ENCODE measurements at places on chromosomes 12 and 14.

- DNase-seq: no peak
Observed at GRCh38 chr14:105881021-105881930, 354.9 kb downstream of the TMEM121 start.

- DNase-seq: no peak
Observed at GRCh38 chr12:103829092-103829491, 11.9 kb downstream of the NT5DC3 start.

GRCh38 chr12:49276304-49277290 lies 11.7 kb downstream of the TUBA1C start:
- no peak for DNase-seq

GRCh38 chr14:69873877-69874780 lies 5.1 kb upstream of the SMOC1 start:
- DNase-seq: no peak

- no peak for DNase-seq
Observed at GRCh38 chr12:40647651-40648050, 44.6 kb upstream of the CNTN1 start.

DNA sequence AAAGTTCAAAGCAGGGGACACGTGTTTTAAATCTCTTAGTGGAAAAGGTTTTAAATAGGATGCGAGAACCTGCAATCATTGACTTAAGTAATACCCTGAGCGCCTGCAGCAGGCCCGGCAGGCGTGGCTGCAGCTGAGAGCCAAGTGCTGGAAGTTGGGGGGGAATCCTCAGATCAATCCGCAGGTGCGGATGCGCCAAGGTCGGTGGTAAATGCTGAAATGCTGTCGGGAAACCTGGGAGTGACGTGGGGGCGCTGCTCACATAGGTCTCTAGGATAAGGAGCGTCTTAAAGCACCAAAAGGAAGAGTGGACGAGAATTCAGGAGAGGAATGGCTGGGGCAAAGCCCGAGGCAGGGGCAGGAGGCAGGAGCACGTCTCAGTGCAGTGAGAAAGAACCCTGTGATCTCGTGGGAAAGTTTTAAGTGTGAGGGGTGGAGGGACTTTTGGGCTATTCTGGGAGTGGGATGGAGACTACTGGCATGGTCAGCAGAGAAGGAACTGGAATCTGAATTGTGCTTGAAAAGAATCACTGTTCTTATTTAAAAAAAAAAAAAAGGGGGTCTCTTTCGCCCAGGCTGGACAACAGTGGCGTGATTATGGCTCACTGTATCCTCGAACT lies 883 bp upstream of the CDCA4 start:
- DNase-seq: peak; percentile 73

DNA sequence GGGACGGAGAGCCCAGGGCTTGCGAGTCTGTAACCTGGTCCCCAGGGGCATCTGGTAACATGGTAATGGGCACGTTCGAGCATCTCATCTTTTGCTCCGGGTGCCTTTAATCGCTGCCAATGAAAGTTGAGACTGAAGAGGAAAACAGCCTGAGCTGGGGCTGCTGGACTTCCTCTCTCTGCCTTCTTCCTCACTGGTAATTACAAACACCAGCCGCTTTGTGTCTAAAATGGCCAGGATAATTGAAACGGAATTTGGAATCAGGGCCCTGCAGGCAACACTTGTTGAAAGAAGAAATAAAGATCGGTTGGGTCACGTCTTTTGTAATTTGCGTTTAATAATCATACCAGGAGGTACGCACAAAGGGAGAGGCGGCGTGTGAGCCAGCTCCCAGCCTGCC lies 51.5 kb upstream of the GPATCH2L start:
- DNase-seq: no peak

GRCh38 chr14:101982621-101983020 lies 18.2 kb downstream of the DYNC1H1 start:
- no peak for DNase-seq

DNA sequence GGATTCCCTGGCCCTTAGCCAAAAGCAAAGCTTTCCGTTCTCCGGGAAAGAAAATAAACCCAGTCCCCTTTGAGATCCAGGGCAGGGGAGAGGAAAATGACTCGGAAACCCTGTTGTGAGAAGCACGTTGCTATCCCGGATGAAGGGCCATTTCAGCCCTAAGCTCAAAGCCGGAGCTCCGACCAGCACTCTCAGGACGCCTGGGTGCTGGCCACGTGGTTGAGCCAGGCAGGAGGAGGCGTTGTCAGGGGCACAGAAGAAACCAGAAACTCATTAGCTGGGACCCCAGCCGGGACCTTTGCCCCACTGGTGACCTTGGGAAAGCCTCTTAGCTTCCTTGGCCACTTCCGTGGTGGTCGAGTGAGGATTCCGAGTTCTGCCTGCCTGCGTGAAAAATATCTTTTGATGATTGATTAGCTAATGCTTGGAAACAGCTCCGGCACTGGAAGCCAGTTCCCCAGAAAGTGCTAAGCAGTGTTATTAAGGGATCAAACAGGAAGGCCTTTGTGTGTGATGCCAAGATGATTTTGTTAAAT lies 57.6 kb upstream of the FZD10 start:
- peak; percentile 89 for DNase-seq

DNA sequence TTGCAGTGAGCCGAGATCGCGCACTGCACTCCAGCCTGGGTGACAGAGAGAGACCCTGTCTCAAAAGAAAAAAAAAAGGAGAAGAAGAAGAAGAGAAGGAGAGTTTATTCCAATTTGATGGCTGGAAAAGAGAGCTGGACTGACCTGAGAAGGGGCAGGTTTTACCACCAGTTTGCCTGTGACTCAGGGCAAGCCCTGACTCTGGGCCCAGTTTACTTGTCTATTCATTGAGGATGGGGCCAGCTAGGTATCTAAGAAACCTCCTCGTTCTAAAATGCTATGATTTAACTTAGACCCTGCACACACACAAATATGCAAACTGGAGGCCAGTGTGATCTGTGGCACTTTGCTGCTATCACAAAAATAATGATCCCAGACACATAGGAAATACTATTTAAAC lies 155.0 kb downstream of the FOXN3 start:
- DNase-seq: no peak

DNA sequence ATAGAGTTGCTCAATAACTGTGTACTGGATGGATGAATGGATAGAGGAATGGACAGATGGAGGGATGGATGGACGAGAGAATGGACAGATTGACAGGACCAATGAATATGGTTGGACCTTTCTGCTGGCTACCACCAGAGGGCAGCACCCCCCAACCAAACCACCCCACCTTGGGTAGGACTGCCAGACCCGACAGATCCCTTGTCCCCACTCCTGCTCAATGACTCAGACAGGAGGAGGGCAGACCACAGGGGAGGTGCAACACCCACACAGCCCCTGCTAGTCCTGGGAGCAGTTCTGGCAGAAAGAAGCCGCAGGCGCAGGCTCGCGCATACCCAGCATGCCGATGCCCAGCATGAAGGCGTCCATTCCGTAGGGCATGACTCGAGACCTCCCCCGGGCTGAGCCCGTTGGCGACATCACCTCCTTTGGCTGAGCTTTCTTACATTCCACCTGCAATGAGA lies 12.4 kb downstream of the MSI1 start:
- peak; percentile 72 for DNase-seq

- DNase-seq: peak; percentile 34
Observed at GRCh38 chr12:112936927-112937326, 1.3 kb upstream of the OAS3 start.

- no peak for DNase-seq
Observed at GRCh38 chr12:41966916-41967315, 177.8 kb downstream of the GXYLT1 start.

Data from NCI-H510A treated with DMSO at 0.1 percent for 48 hours (cell line).